ENCODE measurements at places on chromosomes 6 and 20.

- DNase-seq = peak; percentile 22
Measured at GRCh38 chr20:19205981-19206396, 6.5 kb upstream of the SLC24A3 start.

- no peak for DNase-seq
Measured at GRCh38 chr6:10522929-10523573, 1.9 kb downstream of the GCNT2 start.

- no peak for DNase-seq
Measured at GRCh38 chr6:91415031-91415605, 828.2 kb upstream of the MAP3K7 start.

- DNase-seq = no peak
Measured at GRCh38 chr20:46998477-46999240, 104.0 kb downstream of the EYA2 start.

DNA sequence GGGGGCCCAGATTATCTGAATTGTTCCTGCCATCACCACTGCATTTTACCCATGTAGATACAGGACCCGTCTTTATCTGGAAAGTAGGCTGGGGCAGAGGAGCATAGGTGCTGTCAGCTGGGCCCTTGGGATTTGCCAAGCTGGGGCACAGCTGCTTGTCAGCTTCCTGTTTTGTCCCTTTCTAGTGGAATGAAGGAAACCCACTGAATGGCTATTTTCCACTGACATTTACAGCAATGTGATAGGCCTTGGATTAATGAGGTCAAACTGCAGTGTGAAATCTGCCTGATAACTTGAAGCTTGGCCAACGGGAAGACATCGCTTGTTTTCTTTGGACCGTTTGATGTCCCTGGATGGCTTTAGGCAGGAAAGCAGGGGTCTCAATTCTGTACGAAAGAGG is 6.7 kb downstream of the PPP1R16B start:
- DNase-seq = no peak

- DNase-seq = no peak
Measured at GRCh38 chr6:12806796-12807195, 90.2 kb downstream of the PHACTR1 start.

Measured in stimulated activated CD8-positive, alpha-beta memory T cell treated with anti-CD3 and anti-CD28 coated beads, Interleukin-4, amount 100 ng/mL, for 4 hours (primary cell).